Calu3 (cell line): ENCODE measurements at places on chromosomes 13 and 19.

DNA sequence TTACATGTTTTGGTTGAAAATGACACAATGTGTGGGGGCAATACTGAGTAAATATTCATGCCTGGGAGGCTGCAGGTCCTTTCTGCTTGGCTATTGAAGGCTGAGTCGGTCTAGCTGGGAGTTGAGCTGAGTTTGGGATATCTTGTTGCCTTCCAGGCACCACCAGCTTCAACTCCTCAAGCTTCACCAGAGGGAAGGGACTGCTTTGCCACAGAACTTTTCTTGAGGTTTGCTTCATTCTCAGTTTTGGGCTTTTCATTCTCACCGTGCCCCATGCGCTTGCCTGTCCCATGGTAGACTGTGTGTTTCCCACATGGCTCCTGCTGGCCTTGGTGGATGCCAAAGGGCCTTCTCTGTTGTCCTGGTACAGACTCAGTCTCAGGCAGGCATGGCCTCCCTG, 198.2 kb upstream of the SOX1 start:
- no peak for DNase-seq

GRCh38 chr19:5953030-5953589, 24.8 kb downstream of the RANBP3 start:
- DNase-seq: no peak

DNA sequence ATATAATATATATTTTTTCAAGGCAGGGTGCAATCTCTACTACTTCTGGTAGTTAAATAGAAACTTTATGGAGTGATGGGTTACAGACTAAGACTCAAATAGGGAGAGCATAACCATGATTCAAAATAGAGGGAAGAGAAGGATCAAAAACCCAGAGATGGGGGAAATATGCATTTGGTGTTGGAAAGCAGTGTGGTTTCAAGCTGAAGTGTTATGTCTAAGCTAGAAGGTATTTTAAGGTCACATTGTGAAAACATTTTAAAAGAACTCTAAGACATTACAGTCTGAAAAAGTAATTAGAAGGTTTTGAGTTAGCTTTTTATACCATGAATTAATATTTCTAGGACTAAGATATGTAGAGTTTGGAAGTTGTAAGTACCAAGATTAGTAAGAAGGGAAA, 2741.4 kb downstream of the PCDH9 start:
- no peak for DNase-seq

- DNase-seq: peak; percentile 55
Measured at GRCh38 chr19:16417660-16418596, 53.8 kb downstream of the EPS15L1 start.

GRCh38 chr19:40960062-40960685, 30.9 kb upstream of the CYP2B6 start:
- DNase-seq: no peak

DNA sequence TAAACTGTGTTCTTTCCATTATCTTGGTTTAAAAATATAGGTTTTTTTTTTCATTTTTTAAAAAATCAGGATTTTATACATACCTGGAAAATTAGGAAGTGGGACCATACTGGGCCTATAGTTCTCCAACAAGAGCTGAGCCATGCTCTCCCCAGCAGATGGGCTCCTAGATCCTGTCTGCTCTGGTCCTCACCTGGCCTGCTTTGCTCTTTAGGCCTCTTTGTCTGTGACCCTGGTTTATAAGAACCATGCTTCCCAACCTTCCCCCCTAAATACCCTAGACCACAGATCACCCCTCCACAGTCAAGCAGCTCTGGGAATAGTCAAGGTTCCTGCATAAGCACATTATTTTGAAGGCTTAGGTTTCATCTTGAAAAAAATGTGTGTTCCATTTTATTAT, 185.0 kb upstream of the TSHZ3 start:
- no peak for DNase-seq

- DNase-seq: no peak
Measured at GRCh38 chr13:110583178-110583865, 21.8 kb upstream of the RAB20 start.

GRCh38 chr19:48627865-48628314, 8.6 kb downstream of the SPHK2 start:
- DNase-seq: no peak

GRCh38 chr13:113880651-113881611, 17.1 kb upstream of the GAS6 start:
- DNase-seq: no peak

DNA sequence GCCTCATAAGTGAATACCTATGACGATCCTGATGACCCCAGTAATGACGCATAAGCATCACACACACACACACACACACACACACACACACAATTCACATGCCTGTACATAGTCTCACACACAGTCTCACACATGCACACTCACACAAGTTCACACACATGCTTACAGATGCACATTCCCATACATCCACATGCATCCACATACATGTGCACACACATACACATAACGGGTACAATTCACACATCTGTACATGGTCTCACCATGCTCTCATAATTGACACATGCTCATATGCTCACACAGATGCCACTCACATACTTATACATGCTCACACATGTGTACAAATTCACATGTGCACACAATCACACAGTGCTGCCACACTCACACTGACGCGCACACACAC, 105.7 kb upstream of the VSTM2B start:
- no peak for DNase-seq

DNA sequence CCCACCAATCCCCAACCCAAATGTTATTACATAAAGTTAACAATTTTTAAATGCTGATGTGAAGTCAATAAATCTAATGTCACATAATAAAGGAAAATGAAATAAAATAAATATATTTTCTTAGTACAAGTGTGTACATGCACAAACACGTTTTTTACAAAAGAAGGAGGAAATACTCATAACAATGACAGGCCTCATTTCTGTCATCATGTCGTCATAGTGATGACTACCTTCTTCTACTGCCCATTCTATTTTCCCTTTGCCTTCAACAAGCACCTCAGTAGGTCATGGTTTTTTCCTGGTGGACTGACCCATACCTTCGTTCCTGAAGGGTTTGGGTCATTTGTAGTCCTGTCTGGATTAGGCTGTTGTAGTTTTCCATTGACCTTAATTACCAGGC, 185.3 kb upstream of the IPO5 start:
- DNase-seq: no peak

GRCh38 chr19:31676271-31677004, 327.2 kb upstream of the TSHZ3 start:
- DNase-seq: no peak

- DNase-seq: no peak
Measured at GRCh38 chr19:48918071-48918470, 15.4 kb upstream of the DHDH start.

DNA sequence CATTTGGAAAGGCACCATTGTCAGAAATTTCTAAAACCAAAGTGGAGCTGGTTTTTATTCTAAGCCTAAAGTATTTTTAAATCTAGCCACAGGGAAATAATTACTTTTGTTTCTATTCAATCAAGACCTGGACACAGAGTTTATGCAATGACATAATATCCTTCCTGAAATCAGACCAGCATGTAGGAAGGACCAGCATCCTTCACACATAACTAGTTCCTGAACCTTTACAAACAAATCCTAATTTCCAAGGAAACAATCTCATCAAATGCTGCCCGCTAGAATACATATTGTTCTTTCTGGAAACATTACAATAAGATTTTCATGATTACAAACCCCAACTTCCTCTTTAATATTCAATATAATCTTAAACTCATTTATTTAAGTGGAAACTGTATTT, 1.5 kb downstream of the STARD13 start:
- DNase-seq: no peak

- peak; percentile 36 for DNase-seq
Measured at GRCh38 chr19:1492474-1493006, 1.6 kb downstream of the REEP6 start.

GRCh38 chr19:35750167-35750566, 1.8 kb downstream of the LIN37 start:
- DNase-seq: no peak

GRCh38 chr19:13128583-13128982, 10.5 kb downstream of the NACC1 start:
- no peak for DNase-seq

DNA sequence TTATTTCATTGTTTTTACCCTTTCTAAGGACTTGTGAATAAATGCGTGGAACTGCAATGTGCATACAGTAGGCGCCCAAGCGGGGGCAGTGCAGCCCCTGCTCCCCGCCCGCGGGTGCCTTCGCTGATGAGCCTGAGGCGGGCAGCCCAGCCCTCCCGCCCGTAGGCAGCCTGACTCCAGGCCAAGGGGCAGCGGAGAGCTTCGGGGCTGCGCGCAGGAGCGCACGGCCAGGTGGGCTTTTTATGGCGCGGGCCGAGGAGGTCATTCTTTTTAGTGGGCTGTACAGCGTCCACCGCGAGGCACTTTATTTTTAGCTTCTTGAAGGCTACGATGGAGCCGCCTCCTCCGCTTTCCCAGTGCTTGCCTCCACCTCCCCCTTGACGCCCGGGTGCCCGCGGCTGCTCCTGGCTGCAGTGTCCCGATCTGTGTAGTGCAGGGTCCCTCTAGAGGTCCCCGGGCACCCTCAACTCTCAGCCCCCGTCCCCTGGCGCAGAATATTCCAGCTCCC, 60.5 kb downstream of the CCNE1 start:
- DNase-seq: no peak

DNA sequence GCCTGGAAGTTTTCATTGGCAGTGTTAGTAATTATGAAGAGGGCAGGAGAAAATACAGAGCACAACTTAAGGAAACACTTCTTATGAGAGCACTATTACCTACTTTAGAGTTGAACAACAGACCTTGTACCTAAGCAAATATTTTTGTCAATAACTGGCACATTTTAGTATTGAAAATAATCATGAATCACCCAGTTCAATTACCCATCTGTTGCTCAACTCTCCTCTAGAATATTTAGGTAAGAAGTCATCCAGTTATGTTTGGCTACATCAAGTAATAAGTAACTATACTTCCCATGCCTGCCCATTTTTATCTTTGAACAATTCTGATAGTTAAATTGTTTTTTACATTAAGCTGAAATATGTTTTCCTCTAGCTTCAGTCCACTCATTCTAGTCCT, 893.4 kb downstream of the DIAPH3 start:
- DNase-seq: no peak

- DNase-seq: peak; percentile 19
Measured at GRCh38 chr19:39342647-39343305, 555 bp downstream of the SAMD4B start.

DNA sequence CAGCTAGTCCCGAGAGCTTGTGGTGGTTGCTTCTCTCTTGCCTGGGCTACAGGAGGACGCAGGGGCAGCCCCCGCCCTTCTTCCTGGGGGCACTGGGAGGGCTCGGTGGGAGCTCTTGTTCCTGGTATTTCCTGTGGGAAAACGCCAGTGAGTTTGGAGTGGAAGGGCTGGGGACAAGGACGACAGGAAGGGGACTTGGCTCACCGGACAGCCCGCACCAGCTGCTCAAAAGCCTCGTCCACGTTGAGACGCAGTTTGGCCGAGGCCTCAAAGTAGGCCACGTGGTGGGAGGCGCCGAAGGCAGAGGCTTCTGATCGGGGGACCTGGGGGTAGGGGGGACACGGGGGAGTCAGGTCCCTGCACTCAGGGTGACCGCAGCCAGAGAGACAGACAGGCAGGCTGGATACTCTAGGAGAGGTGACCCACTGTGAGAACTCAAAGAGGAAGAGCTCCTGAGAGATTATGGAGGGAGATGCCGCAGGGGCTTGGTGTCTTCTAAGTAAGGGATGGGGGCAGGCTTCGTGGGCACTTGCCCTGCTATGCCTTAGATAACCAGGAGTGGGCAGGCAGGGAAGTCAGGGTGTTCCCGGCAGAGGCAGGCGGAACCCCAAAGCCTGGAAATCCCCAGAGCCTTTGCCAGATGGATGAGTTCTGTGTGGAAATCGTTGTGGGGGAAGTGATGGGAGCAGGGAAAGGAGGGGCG, 4.3 kb downstream of the RRAS start:
- no peak for DNase-seq

DNA sequence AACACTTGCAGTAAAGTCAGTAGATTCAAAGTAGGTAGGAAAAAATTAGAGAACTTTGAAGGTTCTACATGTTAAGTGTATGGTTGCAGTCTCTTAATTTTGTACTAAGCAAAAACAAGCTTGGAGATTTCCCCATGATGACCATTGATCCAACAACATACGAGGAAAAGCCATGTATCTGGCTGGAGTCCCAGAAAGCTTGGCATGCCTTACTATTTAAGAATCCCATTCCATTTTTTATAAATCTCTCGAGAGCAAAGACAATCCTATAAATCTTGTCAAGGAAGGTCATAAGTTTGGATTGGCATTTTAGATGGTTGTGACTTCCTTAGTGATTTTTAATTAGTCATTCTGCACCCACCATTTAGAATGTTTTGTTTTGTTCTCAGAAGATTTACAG, 495.9 kb downstream of the GPC5 start:
- no peak for DNase-seq
